ENCODE measurements at places on chromosomes 2 and 18. TPM values are rescaled to one million over a fixed set of nuclear protein-coding genes. Genes with fewer than 3 reads are reported as not detected.

DNA sequence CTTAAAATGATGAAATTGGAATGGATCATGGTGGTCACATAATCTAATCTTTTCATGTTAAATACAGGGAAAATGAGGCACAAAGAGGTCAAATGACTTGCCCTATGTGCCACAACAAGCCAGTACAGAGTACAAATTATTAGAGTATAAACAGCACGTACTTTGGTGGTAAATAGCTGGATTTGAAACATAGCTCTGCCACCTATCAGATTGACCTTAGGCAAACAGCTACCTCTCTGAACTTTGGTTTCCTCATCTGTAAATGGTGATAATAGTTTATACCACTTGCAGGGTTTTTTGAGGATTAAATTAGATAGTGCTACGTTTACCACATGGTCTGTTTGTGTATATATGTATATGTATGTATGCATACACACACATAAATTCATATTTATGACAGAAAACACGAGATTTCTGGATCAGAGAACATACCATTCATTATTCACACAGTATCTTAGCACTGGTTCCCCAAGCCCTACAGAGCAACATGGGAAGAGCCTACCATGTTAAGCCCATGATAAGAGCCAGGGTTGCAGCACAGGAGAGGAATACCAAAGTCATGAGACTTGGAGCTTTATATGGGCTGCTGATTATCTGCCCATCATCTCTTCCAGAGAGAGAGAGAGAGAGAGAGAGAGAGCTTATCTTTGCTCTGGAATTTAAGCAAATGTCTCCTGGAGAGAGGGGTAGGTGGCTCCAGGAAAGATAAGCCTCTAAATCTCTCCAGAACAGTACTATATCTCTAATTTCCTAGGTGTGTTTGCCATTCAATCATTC, 73.5 kb downstream of the MDH1 start:
- H3K27ac ChIP-seq, result no peak overlapping the region
- no peaks in the 10 kb centered on the region for H3K4me1 ChIP-seq
- DNase-seq, result no peak
- H3K27me3 ChIP-seq, result peaks cover 15% of the 10 kb centered on the region

- H3K27me3 ChIP-seq, result no peaks in the 10 kb centered on the region
- H3K4me3 ChIP-seq, result no peak overlapping the region
- no peak for DNase-seq
- H3K27ac ChIP-seq, result no peak overlapping the region
Observed at GRCh38 chr2:64770137-64770780, 116.5 kb upstream of the SERTAD2 start.

- no peak overlapping the region for H3K27ac ChIP-seq
- DNase-seq, result peak; percentile 87
Observed at GRCh38 chr2:9897331-9897737, 54.1 kb downstream of the TAF1B start.

GRCh38 chr2:84838434-84839145, 42.3 kb downstream of the TRABD2A start:
- no peak for DNase-seq
- H3K4me1 ChIP-seq, result peaks cover 80% of the 10 kb centered on the region
- H3K36me3 ChIP-seq, result peaks cover 62% of the 10 kb centered on the region
- H3K27me3 ChIP-seq, result no peaks in the 10 kb centered on the region
- peak overlapping the region; percentile 7 for H3K27ac ChIP-seq
- H3K4me3 ChIP-seq, result no peak overlapping the region

DNA sequence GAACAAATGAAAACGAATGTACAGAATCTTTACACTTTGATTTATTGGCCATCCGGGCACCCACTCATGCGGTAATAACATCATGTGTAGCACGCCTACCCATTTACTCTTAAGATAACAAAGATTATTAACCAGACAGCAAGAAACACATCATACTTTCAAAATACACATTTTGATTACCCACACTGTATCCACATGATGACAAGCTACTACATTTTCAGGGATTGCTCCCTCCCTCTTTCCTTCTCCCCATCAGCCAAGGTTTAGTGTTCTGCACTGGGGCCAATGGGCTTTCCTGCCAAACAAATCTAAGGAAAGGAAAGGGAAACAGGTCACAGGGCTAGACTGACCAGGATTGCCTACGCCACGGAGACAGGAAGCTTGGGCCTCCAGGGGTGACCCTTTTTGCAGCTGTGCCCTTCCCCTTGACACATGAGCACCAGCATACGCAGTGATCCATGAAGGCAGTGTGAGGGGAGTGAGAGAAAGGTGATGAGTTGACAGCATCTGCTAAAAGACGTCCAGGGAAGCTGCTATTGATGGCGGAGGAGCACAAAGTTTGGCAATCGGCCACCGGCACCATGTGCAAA, 76.5 kb downstream of the ZNF521 start:
- H3K4me3 ChIP-seq, result no peak overlapping the region
- H3K4me1 ChIP-seq, result no peaks in the 10 kb centered on the region
- H3K27me3 ChIP-seq, result peaks cover 4% of the 10 kb centered on the region

The RSAD2 gene
- 2.8 TPM for total RNA-seq

DNA sequence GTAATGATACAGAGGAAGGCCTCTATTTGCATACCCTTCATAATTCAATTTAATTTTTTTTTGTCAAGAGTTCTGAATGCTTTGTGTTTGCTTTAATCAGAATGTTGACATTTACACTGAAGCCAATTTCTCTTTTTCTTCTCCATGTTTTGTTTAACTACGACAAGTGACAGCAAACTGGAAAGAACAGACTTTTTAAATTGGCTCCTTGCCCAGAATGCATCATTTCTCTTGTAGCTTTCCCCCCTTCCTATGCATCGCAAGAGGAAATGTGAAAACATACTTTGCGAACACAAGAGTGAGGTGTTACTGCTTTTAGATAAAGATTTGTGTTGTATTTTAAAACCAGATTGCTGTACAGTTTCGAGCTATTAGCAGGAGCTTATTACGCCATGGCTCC, 955.2 kb upstream of the CELF4 start:
- no peaks in the 10 kb centered on the region for H3K36me3 ChIP-seq
- H3K4me1 ChIP-seq, result no peaks in the 10 kb centered on the region
- H3K27me3 ChIP-seq, result peaks cover 1% of the 10 kb centered on the region
- no peak for DNase-seq

- H3K4me1 ChIP-seq, result no peaks in the 10 kb centered on the region
- peaks cover 1% of the 10 kb centered on the region for H3K36me3 ChIP-seq
- DNase-seq, result peak; percentile 66
- no peak overlapping the region for H3K27ac ChIP-seq
- H3K27me3 ChIP-seq, result no peaks in the 10 kb centered on the region
Observed at GRCh38 chr2:240595381-240596079, 9.0 kb downstream of the CAPN10 start.

- peaks cover 2% of the 10 kb centered on the region for H3K36me3 ChIP-seq
- peaks cover 10% of the 10 kb centered on the region for H3K27me3 ChIP-seq
- no peak overlapping the region for H3K27ac ChIP-seq
- no peak overlapping the region for H3K4me3 ChIP-seq
Observed at GRCh38 chr2:88187038-88187676, 17.0 kb downstream of the THNSL2 start.

DNA sequence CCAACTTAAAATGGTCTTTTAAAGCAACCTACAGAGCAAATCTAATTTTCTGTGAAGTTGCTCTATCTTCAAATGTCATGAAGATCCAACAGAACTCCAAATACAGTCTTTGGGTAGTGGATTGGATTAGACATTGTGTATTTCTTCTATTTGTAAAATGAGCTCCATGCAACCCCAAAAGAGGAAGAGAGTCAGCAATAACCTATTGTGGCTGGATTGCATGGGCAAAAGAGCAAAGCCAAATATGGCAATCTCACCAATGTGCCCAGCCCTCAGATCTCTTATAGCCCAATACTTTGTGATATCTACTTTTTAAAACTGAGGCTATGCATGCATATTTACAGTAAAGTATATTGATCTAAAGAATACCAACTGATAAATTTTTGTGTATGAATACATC, 146.3 kb downstream of the TXNL1 start:
- no peaks in the 10 kb centered on the region for H3K36me3 ChIP-seq
- H3K27me3 ChIP-seq, result peaks cover 4% of the 10 kb centered on the region
- H3K4me3 ChIP-seq, result no peak overlapping the region
- no peak for DNase-seq
- H3K4me1 ChIP-seq, result no peaks in the 10 kb centered on the region

The ANTXR1 gene
- total RNA-seq, result 0.05 TPM

DNA sequence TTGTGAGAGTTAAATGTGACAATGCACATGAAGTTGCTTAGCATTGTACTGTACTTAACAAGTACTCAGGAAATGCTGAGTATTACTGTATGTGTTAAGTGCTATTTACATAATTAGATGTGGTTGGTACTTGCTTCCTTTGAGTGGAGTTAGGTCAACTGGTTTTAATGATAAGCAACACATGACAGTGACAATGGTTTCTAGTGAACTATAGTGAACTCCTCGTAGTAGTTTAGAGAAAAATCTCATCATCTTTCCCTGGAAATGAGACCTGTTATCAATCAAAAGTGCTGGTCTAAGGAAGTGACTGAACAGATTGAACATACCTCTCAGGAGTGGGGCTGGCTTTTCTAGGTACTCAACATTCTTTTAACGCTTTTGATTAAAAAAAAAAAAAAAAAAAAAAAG, 29.2 kb upstream of the ZDBF2 start:
- peaks cover 2% of the 10 kb centered on the region for H3K4me1 ChIP-seq
- no peak for DNase-seq
- H3K27me3 ChIP-seq, result peaks cover 11% of the 10 kb centered on the region
- H3K4me3 ChIP-seq, result no peak overlapping the region
- no peaks in the 10 kb centered on the region for H3K36me3 ChIP-seq

- no peaks in the 10 kb centered on the region for H3K4me1 ChIP-seq
- H3K27me3 ChIP-seq, result no peaks in the 10 kb centered on the region
- no peak overlapping the region for H3K4me3 ChIP-seq
- no peaks in the 10 kb centered on the region for H3K36me3 ChIP-seq
- no peak for DNase-seq
Observed at GRCh38 chr18:41338341-41338740, 616.7 kb upstream of the PIK3C3 start.

DNA sequence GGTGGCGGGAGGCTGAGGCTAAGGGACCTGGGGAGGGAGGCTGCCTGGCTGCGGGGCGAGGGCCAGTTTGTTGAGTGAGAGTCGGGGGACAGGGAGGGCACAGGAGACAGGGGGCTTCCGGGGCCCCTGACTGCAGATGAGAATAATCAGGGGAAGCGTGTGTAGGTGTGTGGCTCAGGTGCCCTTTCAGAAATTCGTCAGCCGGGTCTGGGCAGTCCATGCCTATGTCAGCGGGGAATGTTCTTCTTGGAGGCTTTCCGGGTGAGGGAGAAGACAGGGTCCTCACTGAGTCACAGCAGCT, 52.3 kb upstream of the OTOF start:
- no peak overlapping the region for H3K4me3 ChIP-seq
- no peak overlapping the region for H3K27ac ChIP-seq
- H3K4me1 ChIP-seq, result no peaks in the 10 kb centered on the region
- H3K36me3 ChIP-seq, result no peaks in the 10 kb centered on the region
- H3K27me3 ChIP-seq, result no peaks in the 10 kb centered on the region

DNA sequence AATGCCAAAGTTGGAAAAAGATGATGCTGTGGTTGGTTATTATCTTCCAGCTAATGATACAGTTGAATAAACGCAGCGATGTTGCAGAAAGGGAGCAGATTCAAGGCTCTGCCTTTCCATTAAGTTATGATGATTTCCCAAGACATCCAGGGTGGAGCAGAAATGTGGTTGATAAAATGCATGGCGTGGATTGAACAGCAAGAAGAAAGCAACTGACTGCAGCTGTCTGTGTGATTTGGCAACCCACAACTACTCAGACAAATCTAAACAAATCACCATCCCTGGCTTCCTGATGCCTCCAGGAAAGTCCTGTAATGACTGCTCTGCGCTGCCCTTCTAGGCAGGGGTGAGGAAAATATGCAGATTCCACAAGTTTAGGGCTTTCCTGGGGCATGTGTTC, 166.3 kb downstream of the NRP2 start:
- H3K36me3 ChIP-seq, result no peaks in the 10 kb centered on the region
- H3K27ac ChIP-seq, result no peak overlapping the region
- H3K27me3 ChIP-seq, result peaks cover 7% of the 10 kb centered on the region
- no peaks in the 10 kb centered on the region for H3K4me1 ChIP-seq
- no peak overlapping the region for H3K4me3 ChIP-seq

GRCh38 chr2:79612999-79613398, 100.1 kb downstream of the CTNNA2 start:
- no peak overlapping the region for H3K4me3 ChIP-seq
- DNase-seq, result no peak
- no peaks in the 10 kb centered on the region for H3K36me3 ChIP-seq
- H3K27ac ChIP-seq, result no peak overlapping the region
- no peaks in the 10 kb centered on the region for H3K27me3 ChIP-seq
- H3K4me1 ChIP-seq, result no peaks in the 10 kb centered on the region

- peak; percentile 43 for DNase-seq
- H3K36me3 ChIP-seq, result no peaks in the 10 kb centered on the region
- peak overlapping the region; percentile 57 for H3K4me3 ChIP-seq
Observed at GRCh38 chr2:108594132-108594981, 60.1 kb downstream of the LIMS1 start.

DNA sequence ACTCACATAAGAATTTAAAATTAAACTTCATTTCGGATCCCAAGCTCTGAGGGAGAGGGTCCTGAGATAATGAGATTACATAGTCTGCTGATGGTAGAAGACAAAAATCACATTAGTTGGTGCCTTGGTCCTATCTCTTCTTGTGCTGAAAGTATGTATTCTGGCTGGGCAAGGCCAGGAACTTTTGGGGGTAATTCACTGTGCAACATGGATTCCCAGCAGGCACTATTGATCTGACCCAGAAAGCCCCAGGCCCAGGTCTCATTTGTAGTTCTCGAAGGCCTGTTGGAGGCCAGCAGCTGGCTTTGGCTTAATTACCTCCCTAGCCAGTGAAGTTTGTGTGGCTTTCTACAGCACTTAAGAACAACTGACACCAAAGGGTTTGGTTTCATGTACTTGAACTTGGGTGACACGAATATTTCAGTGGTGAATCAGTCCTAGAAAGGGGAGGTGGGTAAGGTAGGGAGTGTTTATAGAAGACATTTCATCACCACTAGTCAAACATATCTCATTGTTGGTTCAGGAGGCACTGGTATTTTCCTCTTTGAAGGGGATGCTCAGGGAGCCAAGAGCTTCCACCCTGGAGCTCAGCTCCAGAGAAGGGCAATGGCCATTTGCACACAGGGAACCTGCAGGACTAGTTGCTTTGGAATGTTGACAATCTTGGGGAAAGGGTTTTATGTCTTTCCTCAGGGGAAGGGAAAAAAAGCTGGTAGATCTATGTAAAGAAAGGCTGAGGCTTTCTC, 217.8 kb downstream of the OSR1 start:
- no peak overlapping the region for H3K27ac ChIP-seq
- no peak for DNase-seq
- no peak overlapping the region for H3K4me3 ChIP-seq
- H3K36me3 ChIP-seq, result no peaks in the 10 kb centered on the region
- H3K4me1 ChIP-seq, result no peaks in the 10 kb centered on the region
- H3K27me3 ChIP-seq, result peaks cover 1% of the 10 kb centered on the region
